Large intestine (tissue), 12 donors: ENCODE measurements at places on chromosomes 12 and 14.

- DNase-seq, result no peak
These were observed 33.7 kb downstream of the NRDE2 start for GRCh38 chr14:90297876-90298629.

- no peak for DNase-seq
These were observed 72.4 kb downstream of the TMTC1 start for GRCh38 chr12:29711381-29711780.

DNA sequence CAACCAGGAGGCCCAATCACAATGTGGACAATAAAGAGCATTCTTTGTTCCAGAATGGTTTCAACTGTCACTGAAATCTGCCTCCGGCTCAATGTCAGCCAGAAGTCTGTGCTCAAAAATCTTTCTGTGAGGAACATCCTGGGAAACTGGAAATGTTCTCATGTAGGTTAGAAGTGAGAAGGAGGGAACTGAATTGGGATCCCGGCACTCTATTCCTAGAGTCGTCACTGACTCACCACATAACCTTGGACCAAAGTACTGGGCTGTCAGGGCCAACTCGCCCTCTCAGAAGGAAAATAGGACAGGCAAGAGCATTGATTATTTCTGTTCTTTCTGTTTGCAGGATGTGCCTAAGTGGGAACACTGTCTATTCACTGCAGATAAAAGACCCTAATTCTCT, 57.6 kb downstream of the PRKAB1 start:
- DNase-seq, result no peak

GRCh38 chr14:101477648-101478047, 83.6 kb upstream of the DIO3 start:
- DNase-seq, result no peak

GRCh38 chr12:68011882-68012207, 22.6 kb downstream of the IFNG-AS1 start:
- DNase-seq, result no peak

- peak; percentile 82 for DNase-seq
These were observed 17.4 kb upstream of the COL2A1 start for GRCh38 chr12:48021485-48022179.

DNA sequence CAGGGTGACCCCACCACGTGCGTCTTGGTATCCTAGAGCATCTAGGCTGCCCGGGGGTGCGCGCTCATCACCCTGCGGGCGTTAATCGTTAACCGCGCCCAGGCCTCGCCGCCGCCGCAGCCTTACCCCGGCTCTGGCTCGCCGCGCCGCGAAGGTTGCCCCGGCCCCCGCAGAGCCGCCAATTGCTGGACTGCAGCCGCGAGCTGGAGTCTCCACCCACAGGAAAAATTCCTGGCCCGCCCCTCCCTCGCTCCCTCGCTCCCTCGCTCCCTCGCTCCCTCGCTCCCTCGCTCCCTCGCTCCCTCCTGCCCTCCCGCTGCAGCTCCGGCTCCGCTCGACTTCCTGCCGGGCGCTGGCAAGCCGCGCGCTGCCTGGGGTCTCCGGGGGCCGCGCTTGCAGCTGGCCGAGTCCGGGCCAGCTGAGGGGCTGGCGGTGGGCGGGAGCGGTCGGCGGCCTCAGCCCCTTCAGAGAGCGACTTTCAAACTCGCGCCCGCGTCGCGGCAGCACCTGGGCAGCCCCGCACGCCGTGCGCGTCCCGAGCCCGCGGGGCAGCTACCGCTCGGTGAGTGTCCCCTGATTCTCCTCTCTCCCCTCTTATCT, at the start of gene PLEKHG3:
PLEKHG3 (plus strand) TSS at position 282 of the 600 bp plus-strand sequence. CDS start 23,208 bp downstream, outside the sequence.
- DNase-seq, result peak; percentile 89

GRCh38 chr12:15005064-15005463, 32.2 kb downstream of the PDE6H start:
- no peak for DNase-seq

DNA sequence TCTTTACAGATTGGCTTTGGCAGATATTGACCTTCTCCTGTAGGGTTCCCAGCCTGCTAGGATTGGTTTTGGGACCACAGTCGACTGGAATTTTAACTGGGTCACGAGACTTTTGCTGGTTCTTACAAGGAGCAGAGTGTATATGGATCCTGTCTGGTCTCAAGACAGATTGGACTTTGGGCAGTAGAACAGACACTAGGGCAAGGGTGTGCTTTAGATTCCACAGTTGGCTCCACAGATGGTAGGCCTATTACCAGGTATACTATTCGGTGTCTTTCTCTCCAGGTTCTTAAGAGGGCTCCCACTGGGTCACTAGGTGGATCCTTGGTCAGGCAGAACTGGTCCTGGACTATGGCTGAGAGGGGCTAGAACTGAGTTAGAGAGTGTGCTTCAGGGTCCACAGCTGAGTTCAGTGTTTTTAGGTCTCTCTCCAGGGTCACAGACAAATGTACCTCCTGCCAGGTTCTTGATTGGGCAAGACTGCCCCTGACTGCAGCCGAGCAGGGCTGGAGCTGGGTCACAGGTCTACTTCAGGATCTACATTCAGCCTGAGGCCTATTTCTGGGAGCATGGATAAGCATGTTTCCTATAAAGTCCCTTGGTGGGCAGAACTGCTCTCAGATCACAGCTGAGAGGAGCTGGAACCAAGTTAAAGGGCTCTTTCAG, 460.2 kb downstream of the TMEM117 start:
- no peak for DNase-seq

DNA sequence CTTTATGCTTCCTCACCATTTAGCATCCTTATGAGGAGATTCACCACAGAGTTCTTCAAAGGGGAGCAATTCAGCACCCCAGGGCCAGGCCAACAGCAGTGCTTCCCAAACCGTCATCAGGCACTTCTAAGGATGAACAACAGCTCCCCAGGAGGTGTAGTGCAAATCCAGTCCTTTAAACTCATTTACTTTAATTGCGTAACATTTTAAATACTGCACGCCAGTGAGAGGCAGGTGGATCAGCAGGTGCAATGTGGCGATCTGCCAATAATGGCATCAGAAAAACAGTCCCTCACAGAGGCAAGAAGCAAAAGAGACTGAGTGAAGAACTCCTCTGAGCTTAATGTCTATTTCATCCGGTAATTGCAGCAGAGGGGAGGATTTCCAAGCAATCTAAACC, 770.9 kb upstream of the FOXG1 start:
- no peak for DNase-seq

DNA sequence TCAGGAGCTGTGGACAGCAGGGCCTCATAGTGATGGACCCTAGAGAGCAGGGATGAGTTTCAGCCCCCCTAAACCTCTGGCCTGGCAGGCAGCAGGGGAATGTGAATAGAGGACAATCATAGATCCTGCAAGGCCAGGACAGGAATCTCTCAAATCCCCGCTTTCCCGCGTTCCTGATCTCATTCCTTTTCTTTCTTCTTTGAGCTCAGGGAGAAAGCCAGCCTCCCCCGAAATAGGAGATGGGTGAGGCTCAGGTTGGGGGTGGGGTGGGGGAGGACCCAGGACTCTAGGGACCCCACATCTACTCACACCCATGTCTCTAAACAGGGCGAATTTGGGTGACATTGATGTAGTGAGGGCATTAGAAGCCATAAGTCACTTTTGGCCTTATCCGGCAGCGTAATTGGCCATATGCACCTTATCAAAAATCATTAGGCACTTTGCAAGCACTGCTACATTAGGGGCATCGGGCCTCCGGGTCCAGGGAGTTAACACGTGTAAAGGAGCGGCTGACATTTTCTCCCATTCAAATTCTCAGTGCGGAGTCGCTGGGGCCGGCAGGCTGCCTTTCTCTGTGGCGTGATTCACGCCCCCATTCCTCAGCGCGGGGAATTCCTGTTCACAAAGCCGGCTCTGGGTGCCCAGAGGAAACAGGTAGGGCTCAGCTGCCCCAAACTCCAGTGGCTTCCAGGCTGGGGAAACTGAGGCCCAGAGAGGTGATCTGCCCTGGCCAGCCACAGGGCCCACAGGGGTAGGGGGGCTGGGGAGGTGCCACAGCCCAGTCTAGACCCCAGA, 1.5 kb downstream of the LHX5 start:
- DNase-seq, result no peak
